DND-41 (cell line): ENCODE measurements at places on chromosomes 12 and 14.

DNA sequence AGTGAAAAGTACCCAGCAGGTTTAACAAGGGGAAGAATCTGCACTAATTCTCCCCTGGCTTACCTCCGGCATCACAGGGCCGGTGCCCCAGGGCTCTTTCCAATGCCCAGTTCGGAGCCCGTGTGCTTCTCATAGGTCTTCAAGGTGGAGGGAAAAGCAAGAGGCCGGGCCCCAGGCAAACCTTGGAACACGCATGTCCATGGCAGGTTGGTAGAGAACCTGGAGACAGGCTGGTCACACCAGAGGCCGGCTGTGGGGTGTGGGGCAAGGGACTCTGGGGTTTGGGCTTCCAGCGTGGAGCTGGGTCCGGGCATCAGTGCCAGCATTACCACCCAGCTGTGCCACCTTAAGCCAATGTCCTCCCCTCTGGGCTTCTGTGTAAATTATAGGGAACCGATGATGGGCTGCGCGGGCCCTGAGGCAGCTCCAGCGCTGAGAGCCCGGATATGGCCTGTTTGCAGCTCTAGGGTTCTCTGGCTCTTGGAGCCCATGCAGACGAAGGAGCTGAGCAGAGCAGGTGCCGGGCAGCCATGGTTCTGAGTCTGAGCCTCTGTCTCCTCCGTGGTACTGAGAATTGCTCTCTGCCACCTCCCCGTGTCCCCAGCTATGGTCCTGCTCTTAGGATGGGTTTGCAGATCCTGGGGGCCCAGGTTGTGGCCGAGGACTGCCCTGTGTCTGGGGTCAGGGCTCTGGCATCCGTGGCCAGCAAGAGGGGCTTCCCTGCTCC, 197.0 kb upstream of the C14orf180 start:
- no peak overlapping the region for H3K27ac ChIP-seq
- no peaks in the 10 kb centered on the region for H3K27me3 ChIP-seq
- no peak for DNase-seq
- no peak overlapping the region for H3K4me3 ChIP-seq
- no peaks in the 10 kb centered on the region for H3K36me3 ChIP-seq

DNA sequence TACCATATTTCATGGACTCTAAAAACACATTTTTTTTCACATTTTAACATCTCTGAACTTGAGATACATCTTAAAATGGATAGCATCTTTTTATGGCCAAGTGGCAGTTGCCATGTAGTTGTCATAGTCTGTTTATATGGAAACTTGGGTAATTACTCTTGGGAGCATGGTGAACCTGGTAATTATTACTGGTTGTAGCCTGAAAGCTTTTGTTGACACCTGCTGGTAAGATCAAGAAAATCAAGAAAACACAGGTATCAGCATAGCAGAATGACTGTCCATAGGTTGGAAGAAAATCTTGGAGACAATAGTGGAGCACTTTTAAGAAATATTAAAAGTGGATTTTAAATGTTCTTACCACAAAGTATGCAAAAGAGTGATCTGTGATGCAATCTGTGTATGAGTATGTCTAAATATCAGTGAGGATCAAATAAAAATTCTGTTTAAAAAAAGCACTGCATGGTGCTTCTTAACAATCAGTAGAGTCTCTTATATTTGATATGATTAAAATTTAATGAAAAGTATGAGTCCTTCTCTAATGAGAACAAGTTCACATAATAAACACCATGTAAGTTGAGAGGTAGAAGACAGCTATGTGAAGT, 44.2 kb downstream of the TTC8 start:
- no peak overlapping the region for H3K27ac ChIP-seq
- H3K4me3 ChIP-seq, result no peak overlapping the region
- no peaks in the 10 kb centered on the region for H3K27me3 ChIP-seq
- H3K4me1 ChIP-seq, result no peaks in the 10 kb centered on the region
- 0 out of 2 replicates have a peak, but pooled peaks cover 4% of the 10 kb centered on the region for H3K36me3 ChIP-seq

DNA sequence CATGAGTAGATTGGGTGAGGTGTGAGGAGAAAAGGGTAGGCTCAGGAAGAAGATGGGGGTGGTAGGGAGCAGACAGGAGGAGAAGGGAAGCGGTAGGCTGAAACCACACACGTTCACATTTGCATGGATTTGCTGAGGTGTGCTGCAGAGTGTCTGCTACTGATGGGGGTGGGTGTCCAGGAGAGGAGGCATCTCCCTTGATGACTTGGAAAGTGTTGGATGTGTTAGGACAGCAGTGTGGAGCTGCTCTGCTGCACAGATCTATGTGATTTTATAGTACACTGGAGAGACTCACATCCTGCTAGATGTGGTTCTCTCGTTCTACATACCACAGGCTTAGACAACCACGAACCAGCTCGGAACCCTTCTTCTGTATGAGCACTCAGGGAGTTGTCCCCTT, 9.3 kb downstream of the ZFHX2 start:
- H3K27ac ChIP-seq, result no peak overlapping the region
- H3K4me1 ChIP-seq, result no peaks in the 10 kb centered on the region
- no peaks in the 10 kb centered on the region for H3K27me3 ChIP-seq
- DNase-seq, result no peak

DNA sequence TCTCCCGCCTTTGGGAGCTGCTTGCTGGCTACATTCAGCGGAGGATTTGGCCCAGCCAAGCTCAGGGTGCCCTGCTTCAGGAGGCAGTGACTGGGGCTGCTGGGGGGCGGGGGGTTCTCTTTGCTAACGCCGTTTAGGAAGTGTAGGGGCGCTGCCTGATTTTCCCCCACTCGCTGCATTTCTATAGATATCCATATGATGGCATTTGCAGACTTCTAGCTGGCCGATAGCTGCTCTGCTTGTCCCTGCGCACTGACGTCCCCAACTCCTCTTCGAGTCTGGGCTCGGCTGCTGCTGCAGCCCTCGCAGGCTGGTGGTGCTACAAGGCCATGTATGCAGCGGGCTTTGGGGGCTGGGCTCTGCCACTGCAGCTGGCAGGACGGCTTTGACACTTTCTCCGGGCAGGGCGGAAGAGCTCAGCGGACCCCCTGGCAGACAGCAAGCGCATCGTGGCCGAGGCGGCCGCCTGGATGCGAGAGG, 3.1 kb downstream of the LRFN5 start:
- no peak for DNase-seq
- no peak overlapping the region for H3K4me3 ChIP-seq
- H3K4me1 ChIP-seq, result no peaks in the 10 kb centered on the region
- no peaks in the 10 kb centered on the region for H3K36me3 ChIP-seq
- H3K27me3 ChIP-seq, result no peaks in the 10 kb centered on the region

DNA sequence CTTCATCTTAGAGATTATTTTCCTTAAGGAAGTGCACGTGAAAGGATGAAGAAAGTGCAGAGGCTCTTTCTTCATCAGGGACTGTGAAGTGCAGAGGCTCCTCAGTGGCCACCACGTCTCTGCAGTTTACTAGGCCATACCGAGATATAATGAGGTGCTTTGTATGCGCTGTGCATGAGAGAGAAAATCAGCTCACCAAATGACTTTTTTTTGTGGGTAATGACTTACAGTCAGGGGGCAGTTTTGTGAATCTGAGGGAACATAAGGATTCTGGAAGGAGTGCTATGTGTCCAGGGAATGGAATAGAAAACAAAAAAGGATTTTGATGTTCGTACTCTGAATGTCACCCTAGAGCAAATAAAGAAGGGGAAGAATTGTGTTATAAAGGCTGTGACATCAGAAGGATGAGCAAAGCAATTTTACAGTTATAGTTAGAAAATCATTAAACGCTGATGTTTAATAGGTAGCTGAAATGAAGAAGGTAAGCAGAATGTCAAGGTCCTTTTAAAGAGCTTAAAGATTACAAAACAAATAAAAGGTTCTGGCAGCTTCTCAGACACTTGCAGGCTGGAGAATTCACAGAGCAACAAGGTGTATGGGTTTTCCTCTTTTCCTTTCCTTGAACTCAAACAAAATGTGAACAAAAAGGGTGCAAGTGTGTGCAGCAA, 247.5 kb upstream of the NOVA1 start:
- no peak overlapping the region for H3K4me3 ChIP-seq
- no peaks in the 10 kb centered on the region for H3K36me3 ChIP-seq
- DNase-seq, result no peak
- no peaks in the 10 kb centered on the region for H3K27me3 ChIP-seq
- H3K4me1 ChIP-seq, result no peaks in the 10 kb centered on the region

DNA sequence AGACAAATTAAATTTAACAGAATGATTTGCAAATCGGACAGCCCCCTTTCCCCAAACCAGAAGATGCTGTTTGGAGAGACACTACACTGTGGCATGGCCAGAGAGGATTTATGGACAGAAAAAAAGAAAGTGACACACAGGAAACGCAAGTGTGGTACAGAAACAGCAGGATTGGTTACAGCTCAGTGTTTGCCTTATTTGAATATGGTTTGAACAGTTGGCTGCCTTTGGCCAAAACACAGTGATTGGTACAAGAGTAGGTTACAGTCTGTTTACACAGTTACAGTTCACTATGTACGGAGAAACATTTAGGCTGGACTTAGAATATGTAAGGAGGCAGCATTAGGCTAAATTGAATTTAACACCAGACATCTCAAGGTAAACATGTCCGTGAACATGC, 335.3 kb downstream of the NPAS3 start:
- H3K4me3 ChIP-seq, result no peak overlapping the region
- H3K36me3 ChIP-seq, result no peaks in the 10 kb centered on the region
- H3K27ac ChIP-seq, result no peak overlapping the region

DNA sequence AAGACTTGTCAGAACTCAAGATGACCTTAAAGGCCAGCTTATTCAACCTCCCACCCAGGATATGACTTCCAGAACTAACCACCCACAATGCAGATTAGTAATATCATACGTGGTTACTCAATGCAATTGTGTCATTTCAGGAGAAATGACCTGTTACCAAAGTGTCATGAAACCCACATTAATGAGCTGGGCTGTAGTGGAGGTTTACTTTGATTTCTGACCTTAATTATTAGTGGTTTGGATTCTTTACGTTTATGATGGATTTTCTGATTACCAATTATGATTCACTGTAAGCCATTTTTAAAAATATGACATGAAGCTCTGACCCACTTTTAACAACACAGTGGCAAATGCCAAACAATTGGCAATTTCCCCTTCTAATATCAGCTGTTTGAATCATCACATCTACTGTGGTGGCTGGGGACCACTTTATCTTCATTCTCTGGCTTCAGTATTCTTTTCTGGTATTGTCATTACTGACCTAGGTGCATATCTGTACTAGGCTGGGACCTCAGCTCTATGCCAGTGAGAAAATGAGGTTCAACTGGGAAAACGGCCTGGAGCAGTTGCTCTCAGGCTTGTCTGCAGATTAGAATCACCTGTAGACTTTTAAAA, 223.3 kb downstream of the RGS6 start:
- H3K4me1 ChIP-seq, result no peaks in the 10 kb centered on the region
- no peak overlapping the region for H3K27ac ChIP-seq
- no peak for DNase-seq
- H3K27me3 ChIP-seq, result no peaks in the 10 kb centered on the region
- no peaks in the 10 kb centered on the region for H3K36me3 ChIP-seq

GRCh38 chr14:94961386-94962165, 191.7 kb upstream of the GSC start:
- no peak overlapping the region for H3K4me3 ChIP-seq
- H3K27ac ChIP-seq, result no peak overlapping the region
- no peaks in the 10 kb centered on the region for H3K4me1 ChIP-seq
- no peak for DNase-seq

DNA sequence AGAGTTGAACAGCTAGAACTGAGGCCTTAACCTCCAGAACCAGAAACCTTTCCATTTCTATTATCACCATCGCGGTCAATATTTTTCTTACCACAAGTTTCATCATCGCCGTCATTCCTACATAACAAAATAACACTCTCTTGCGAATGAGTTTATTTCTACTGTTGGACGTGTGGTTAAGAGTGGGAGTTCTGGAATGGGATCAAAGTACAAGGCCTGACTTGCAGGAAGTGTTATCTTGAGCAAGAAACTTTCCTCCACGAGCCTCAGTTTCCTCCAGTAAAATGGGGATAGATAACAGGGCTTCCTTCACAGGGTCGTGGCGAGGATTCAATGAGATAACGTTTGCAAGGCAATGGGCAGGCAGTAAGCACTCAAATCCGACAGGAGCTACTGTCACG, 652 bp downstream of the SART3 start:
- H3K4me3 ChIP-seq, result peak overlapping the region; percentile 88
- peaks cover 68% of the 10 kb centered on the region for H3K4me1 ChIP-seq
- DNase-seq, result no peak
- peak overlapping the region; percentile 87 for H3K27ac ChIP-seq
- H3K36me3 ChIP-seq, result peaks cover 56% of the 10 kb centered on the region
- no peaks in the 10 kb centered on the region for H3K27me3 ChIP-seq

- H3K4me3 ChIP-seq, result no peak overlapping the region
- H3K4me1 ChIP-seq, result no peaks in the 10 kb centered on the region
- no peak for DNase-seq
- no peak overlapping the region for H3K27ac ChIP-seq
- H3K36me3 ChIP-seq, result no peaks in the 10 kb centered on the region
Observed at GRCh38 chr12:70994217-70994788, 73.8 kb upstream of the PTPRR start.

DNA sequence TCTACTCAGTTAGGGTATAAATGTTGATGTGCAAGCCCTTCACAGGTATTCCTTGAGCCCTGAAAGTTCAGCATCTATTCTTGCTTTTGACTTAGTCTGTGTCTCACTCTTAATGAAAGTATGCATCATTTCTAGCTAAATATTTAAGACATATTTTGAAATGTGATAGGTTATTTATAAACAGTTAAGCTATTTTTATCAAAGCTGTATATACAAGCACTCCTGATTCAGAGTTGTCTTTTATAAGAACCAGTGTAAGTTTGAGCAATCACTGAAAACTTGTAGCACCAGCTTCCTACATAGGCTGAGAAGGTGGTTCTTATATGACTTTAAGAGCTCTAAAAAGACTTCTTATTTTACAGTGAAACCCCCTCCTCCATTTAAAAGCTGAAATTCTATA, 98.6 kb downstream of the MYF5 start:
- DNase-seq, result no peak
- H3K36me3 ChIP-seq, result no peaks in the 10 kb centered on the region
- H3K27me3 ChIP-seq, result no peaks in the 10 kb centered on the region
- no peaks in the 10 kb centered on the region for H3K4me1 ChIP-seq
- H3K27ac ChIP-seq, result no peak overlapping the region

- no peak overlapping the region for H3K27ac ChIP-seq
- DNase-seq, result no peak
Observed at GRCh38 chr12:44711736-44712135, 164.4 kb downstream of the NELL2 start.

GRCh38 chr14:54814076-54814475, 88.5 kb downstream of the GCH1 start:
- H3K27ac ChIP-seq, result no peak overlapping the region
- no peaks in the 10 kb centered on the region for H3K4me1 ChIP-seq
- no peaks in the 10 kb centered on the region for H3K36me3 ChIP-seq
- H3K4me3 ChIP-seq, result no peak overlapping the region
- H3K27me3 ChIP-seq, result peaks cover 10% of the 10 kb centered on the region
- peak; percentile 32 for DNase-seq
